Gastrocnemius medialis (tissue), 4 donors: ENCODE measurements at places on chromosomes 1 and 21. TPM values are rescaled to one million over a fixed set of nuclear protein-coding genes. Genes with fewer than 3 reads are reported as not detected.

- DNase-seq, result peak; percentile 23
These were observed 671 bp downstream of the HNRNPU start for GRCh38 chr1:244863491-244864252.

- DNase-seq, result no peak
These were observed 120.3 kb downstream of the KCNK2 start for GRCh38 chr1:215202868-215203267.

DNA sequence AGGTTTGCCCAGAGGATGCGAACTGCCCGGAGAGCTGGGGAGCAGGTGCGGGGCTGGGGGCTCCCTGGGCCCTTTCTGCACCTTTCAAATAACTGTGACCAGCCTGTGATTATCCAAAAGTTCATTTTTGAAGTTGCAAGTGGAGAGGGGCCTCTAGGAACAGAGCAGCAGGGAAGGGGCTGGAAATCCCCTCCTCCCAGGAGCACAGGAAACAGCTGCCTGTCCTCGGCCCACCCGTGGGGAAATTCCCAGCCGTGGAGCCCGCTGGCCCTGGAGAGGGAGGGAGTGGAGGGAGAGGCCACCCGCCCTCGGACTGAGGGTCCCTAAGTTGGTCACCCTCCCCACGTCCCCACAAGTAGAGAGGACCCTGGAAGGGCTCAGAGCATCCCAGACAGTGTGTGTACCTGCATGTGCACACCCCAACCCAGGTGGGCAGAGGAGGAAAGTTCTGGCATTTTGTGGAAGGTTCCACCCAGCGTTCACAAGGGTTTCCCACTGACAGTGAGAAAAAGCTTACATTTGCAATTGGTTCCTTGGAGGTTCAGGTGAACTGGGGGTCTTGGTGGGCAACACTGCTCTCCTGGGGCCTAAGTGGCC, 1.2 kb upstream of the TNFRSF4 start:
- DNase-seq, result no peak

GRCh38 chr1:36182734-36183133, 26.8 kb downstream of the MAP7D1 start:
- no peak for DNase-seq

The PCSK9 gene
- total RNA-seq, result not detected
